Activated CD4-positive, alpha-beta T cell treated with anti-CD3 and anti-CD28 coated beads, Interleukin-2, Interleukin-4, amounts not matched to agents 100 ng/mL and 50 ng/mL, durations not matched to agents 16 hours and 8 hours (primary cell): ENCODE measurements at places on chromosomes 16 and 17.

- peak; percentile 79 for DNase-seq
These were observed 5.7 kb downstream of the GRN start for GRCh38 chr17:44350733-44351226.

DNA sequence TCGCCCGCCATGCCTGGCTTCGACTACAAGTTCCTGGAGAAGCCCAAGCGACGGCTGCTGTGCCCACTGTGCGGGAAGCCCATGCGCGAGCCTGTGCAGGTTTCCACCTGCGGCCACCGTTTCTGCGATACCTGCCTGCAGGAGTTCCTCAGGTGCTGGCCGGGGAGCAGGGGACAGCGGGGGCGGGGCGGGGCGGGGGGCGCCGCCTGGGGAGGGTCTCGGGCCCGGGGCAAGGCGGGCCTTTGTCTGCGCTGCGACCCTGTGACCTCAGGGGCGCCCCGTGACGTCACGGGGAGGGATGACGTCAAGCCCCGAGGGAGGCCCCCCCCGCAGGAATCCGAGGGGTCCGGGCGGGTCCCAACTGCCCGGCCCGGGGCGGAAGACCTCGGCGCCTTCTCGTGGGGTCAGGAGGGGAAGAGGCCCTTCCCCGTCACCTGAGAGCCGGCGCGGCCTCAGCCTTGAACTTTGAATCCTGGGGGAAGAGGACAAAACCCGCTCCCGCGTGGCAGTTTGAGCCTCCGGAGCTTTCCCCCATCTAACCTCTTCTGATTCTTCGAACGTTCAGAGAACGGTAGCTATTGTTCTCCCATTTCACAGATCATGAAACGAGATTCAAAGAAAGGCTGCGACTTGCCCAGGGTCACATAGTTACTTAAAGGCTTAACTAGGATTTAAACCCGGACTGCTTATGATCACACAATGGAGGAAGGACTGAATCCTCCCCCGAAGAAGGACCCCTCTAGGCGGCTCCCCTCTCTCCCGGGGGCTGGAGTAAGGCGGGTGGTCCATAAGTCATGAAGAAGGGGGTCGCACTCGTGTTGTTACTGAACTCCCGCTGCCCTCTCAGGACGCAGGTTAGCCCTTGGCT, 527 bp downstream of the TRAF4 start:
- DNase-seq, result peak; percentile 64

- no peak for DNase-seq
These were observed 38.5 kb downstream of the CLEC3A start for GRCh38 chr16:78060809-78061208.

DNA sequence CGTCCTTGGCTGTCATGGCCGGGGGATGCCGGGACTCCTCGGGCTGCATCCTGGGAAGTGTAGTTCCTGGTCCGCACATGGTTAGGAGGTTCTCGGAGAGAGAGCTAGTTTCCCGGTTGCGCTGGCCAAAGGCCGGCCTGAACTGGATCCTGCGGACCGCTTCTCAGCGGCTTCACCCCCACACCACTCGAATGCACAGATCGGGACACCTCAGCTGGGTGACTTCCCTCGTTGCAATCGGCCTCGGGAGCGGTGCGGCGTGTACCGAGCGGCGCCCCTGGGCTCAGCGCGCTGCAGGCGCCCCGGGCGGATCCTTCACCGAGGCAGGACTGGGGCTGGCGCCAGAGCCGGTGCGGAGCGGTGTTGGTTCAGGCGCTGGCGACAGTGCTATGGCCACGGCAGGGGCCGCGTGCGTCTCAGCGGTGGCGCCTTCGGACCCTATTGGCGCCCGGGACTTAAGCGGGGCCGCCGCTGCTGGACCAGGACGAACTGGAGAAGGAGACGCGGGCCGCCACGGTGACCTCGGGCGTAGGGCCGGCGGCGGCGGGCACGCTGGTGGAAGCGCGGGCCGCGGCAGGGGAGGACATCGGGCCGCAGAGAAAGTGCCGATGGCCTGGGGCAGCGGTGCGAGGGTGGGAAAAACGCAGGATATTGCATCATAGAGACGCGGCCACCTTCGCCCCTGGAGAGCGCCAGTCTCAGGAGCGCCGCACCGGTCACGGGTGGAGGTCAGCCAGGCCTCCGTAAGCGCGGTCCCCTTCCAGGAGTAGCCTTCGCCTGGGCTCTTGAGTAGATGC, 11.4 kb downstream of the ZNF629 start:
- peak; percentile 79 for DNase-seq

GRCh38 chr17:37174205-37174604, 201.6 kb upstream of the C17orf78 start:
- no peak for DNase-seq

DNA sequence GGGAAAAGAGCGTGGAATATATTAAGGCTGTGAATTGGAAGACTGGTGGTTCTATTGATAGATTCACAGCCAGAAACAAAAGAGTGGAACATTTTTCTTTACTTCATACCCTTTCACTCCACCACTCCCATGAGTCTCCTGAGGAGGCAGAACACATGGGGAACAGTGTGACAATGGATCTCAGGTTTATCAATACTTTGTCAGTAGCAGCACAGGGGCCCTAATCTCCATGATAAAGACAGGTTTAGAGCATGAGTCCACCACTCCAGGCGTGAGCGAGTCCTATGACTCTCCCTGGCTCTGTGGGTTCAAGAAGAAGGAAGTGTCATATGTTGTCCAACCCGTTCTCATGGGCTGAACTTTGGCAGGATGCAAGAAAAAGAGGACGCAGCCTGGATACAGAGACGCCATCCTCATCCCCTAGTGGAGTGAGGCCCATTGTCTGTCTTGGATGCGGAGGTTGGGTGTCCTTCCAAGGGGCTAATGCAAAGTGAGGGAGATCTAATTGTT, 361.2 kb downstream of the TMEM114 start:
- DNase-seq, result no peak

DNA sequence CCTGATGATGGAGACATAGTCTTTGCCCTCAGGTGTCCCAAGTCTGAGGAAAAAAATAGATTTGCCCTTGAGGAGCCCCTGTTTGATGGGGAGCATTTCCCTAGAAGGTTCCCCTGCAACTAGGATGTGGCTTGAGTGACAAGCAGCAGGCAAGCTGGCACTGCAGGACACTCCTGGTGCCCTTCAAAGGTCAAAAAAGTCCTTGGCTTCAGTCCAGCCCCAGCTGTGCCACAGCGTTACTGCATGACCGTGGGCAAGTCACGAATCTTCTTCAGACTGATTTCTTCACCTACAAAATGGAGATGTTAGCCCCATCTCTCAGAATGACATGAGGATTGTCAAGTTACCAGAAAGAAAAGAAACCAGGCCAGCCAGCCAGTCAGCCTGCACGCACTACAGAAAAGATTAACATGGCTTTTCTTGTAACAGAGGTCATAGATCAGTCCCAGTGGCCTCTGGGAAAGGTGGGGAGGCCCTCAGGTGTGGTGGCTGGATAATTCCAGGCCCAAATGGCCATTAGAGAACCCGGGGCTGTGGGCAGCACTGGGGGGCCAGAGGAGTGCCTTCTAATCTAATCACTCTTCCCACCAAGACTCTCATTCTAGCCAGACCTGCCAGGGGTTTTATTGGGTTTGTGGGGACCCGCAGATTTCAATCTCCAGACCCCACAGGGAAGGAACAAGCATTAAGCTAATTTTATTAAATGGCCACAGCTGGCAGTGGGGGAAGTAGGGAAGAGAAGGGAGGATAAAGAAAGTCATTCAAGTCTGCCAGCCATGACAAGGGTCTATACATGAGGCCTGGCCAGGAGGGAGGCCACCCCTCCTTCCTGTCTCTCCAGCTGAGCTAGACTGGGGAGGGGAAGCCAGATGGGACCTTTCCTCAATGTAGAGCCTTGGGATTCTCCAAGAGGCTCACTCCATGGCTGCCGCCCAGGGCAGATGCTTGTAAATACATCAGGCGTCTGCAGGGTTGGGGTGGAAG, 9.7 kb upstream of the KIF18B start:
- no peak for DNase-seq

DNA sequence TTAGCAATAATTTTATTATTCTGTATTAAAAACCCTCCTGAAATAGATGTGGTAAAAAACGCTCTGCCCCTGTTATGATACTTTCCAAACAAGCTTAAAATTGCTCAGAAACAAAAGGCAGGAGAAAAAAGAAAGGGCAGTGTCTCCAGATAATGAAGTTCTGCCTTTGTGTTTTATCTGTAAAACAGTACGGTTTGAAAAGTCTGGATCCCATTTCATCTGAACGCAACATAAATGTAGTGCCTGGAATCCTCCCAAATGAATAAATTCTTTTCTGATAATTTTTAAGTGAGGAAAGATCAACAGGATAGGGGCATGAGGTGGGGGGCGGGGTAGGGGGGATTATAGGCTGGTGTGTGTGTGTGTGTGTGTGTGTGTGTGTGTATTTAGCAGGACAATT, 87.5 kb upstream of the SOX9 start:
- DNase-seq, result no peak
